ENCODE measurements at places on chromosomes 12 and 14. TPM values are rescaled to one million over a fixed set of nuclear protein-coding genes. Genes with fewer than 3 reads are reported as not detected.

The TBX3 gene
- total RNA-seq = not detected

The DCN gene
- total RNA-seq = not detected

The SOCS4 gene
- 25.3 TPM for total RNA-seq

The EP400 gene
- 50.3 TPM for total RNA-seq

The ALX1 gene
- not detected for total RNA-seq

The SRRM4 gene
- not detected for total RNA-seq

The MMP17 gene
- total RNA-seq = 3.3 TPM

The DHRS2 gene
- 1.3 TPM for total RNA-seq

The SLC25A47 gene
- total RNA-seq = not detected

The LALBA gene
- total RNA-seq = not detected

The CABP1 gene
- not detected for total RNA-seq

The CMKLR1 gene
- total RNA-seq = not detected

The INSM2 gene
- not detected for total RNA-seq

The OR4N5 gene
- total RNA-seq = not detected

The SERPINA3 gene
- not detected for total RNA-seq

The MYF5 gene
- not detected for total RNA-seq

The DAD1 gene
- 155 TPM for total RNA-seq

The SLC25A29 gene
- total RNA-seq = 6.9 TPM

The NEUROD4 gene
- total RNA-seq = not detected

Data from PC-9 (cell line).